Neural crest cell (in vitro differentiated cells): ENCODE measurements at places on chromosomes 7 and 10. TPM values are rescaled to one million over a fixed set of nuclear protein-coding genes. Genes with fewer than 3 reads are reported as not detected.

LYZL1 gene
- not detected in 2 replicates for total RNA-seq

GRCh38 chr7:36764929-36765328 is 40.6 kb upstream of the AOAH start:
- peaks cover 14% of the 10 kb centered on the region for H3K4me1 ChIP-seq
- H3K36me3 ChIP-seq = no peaks in the 10 kb centered on the region
- DNase-seq = no peak
- H3K27ac ChIP-seq = no peak overlapping the region

EN2 gene
- total RNA-seq = 7.2 and 8.2 TPM in 2 replicates

DNA sequence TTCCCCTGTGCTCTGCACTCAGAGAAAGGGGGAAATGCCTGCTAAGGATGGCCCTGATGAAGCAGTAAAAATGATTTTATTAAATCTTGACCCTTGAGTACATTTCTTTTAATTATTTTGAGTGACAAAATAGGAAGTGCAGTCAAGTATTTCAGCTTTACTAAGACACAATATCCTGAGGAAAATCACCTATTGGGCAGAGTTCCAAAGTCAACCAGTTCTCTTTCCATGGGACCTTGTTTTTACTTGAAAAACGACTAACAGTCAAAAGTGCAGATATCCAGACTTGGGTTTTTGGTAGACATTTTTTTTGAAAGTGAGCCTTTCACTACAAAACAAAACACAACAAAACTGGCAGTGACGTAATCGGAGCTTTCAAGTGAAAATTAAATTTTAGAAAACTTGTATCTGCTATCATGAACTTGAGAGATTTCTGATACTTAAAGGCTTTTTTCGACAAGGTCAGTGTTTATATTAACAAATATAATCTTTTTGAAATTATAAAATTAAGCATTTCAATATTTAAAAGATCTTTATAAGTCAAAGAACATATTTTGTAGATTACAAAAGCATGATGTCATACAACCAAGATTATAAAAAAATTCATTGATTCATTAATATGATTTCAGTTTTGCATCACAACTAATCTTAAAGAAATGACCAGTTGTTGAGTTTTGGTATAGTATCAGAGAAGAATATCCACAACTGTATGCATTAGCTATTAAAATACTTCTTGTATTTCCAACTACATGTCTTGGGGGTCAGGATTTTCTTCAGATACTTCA is 513.8 kb upstream of the AKR1E2 start:
- H3K27me3 ChIP-seq = no peaks in the 10 kb centered on the region
- no peak overlapping the region for H3K4me3 ChIP-seq
- H3K36me3 ChIP-seq = no peaks in the 10 kb centered on the region
- no peak for DNase-seq

DNA sequence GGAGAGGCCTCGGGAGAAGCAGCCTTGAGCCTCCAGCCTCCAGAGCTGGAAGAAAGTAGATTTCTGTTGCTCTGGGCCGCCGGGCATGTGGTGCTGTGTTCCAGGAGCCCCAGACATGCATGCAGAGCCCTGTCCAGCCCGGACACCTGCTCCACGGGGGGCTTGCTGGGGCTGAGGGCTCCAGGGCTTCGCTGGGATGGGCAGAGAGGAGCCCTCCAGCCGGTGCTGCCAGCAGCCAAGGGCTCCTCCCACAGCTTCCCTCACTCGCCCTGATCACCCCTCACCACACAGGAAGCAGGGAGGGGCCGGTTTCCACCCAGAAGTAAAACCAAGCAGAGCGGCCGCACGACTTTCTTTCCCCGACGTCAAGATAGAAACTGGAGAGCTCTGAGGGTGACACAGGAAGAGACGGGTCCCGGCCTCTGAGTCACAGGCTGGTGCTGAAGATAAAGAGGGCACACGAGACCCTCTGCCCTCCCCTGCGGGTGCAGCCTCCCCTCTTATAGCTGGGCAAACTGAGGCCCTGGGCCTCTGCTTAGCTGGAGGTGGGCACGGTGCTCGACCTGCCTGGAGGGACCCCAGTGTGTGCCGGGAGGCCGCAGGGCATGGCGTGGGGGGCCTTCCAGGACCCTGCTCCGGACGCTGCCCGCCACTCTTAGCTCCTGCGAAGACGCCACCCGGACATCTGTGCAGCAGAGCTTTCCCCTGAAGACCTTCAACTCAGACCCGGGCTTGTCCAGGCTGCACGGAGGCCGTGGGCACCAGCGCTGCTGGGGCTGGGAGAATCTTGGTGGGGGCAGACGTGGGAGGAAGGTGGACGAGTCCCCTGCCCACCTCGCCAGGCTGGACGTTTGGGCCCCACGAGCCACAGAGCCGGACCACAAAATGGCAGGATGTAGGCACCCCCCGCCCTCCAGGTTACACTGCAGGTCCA is 31.1 kb downstream of the ADAP1 start:
- no peaks in the 10 kb centered on the region for H3K4me1 ChIP-seq
- H3K27me3 ChIP-seq = no peaks in the 10 kb centered on the region
- H3K4me3 ChIP-seq = no peak overlapping the region

GRCh38 chr10:126042906-126043305 is 146.5 kb downstream of the FANK1 start:
- no peak overlapping the region for H3K27ac ChIP-seq
- H3K27me3 ChIP-seq = no peaks in the 10 kb centered on the region
- peaks cover 14% of the 10 kb centered on the region for H3K36me3 ChIP-seq
- no peak overlapping the region for H3K4me3 ChIP-seq
- H3K4me1 ChIP-seq = peaks cover 17% of the 10 kb centered on the region

DNA sequence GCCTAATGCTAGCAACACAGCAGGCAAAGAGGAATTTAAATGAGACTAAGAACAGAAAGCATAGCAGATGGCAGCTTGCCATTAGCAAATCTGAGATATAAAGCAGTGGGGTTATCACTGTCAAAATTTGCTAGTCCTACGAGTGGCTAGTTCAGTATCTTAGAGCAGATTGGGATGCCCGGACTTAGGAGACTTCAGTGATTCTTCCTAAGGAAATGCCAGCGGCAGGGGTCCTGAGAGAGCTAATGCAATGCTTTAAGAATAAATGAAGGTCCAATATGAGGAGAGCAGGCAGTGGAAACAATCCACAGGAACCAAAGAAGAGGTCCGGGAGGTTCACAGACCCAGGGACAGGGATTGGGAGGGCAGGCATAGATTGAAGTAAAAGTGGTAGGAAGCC is 169.3 kb upstream of the NPSR1 start:
- H3K27me3 ChIP-seq = no peaks in the 10 kb centered on the region
- H3K27ac ChIP-seq = no peak overlapping the region
- no peaks in the 10 kb centered on the region for H3K4me1 ChIP-seq
- no peak overlapping the region for H3K4me3 ChIP-seq
- no peaks in the 10 kb centered on the region for H3K36me3 ChIP-seq
- no peak for DNase-seq

- no peak overlapping the region for H3K27ac ChIP-seq
- peaks cover 60% of the 10 kb centered on the region for H3K4me1 ChIP-seq
- no peaks in the 10 kb centered on the region for H3K27me3 ChIP-seq
- no peak overlapping the region for H3K4me3 ChIP-seq
- peaks cover 3% of the 10 kb centered on the region for H3K36me3 ChIP-seq
Measured at GRCh38 chr10:11156480-11156879, 138.8 kb downstream of the CELF2 start.

DNA sequence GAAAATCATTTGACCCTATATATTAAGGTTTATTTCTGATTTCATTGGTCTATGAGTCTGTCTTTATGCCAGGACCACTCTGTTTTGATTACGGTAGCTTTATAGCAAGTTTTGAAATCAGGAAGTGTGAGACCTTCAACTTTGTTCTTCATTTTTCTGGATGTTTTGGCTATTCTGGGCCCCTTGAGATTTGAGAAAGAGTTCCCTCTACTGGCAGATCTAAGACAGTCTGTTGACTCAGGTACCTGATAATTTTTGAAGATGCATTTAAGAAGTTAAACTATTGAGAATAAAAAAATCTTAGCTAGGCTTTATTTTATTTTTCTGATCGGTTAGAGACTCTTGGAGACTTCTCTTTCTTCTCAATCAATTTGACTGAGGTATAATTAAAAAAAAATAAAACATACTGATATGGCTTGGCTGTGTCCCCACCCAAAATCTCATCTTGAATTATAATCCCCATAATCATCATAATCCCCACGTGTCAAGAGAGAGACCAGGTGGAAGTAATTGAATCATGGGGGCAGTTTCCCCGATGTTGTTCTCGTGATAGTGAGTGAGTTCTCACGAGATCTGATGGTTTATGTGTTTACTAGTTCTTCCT is 209.2 kb downstream of the SNX10 start:
- H3K4me3 ChIP-seq = no peak overlapping the region
- H3K27me3 ChIP-seq = peaks cover 2% of the 10 kb centered on the region
- H3K36me3 ChIP-seq = no peaks in the 10 kb centered on the region
- no peak overlapping the region for H3K27ac ChIP-seq
- H3K4me1 ChIP-seq = no peaks in the 10 kb centered on the region

TBXAS1 gene
- 4.1 and 5.7 TPM in 2 replicates for total RNA-seq

DNA sequence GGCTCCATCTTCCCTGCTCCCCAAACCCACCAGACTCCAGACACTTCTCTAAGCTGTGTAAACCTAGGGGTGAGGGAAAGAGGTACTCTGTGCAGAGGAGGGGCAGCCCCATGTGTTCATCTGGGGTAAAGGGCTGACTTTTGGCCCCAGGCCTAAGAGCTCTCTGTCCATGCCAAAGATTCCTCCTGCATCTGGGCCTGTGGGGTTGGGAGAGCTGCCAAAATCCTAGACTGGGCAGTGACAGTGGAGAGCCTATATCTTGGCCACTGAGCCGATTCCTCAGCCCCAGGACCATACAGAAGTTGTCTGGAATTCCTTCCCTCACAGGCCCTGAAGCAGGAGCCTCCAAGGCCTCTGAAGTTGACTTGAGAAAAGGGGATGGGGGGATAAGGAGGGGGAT is 25.3 kb upstream of the LEP start:
- no peaks in the 10 kb centered on the region for H3K36me3 ChIP-seq
- no peak overlapping the region for H3K4me3 ChIP-seq
- no peak for DNase-seq
- H3K4me1 ChIP-seq = peaks cover 14% of the 10 kb centered on the region
- no peak overlapping the region for H3K27ac ChIP-seq
- H3K27me3 ChIP-seq = peaks cover 21% of the 10 kb centered on the region
